Stimulated activated CD8-positive, alpha-beta memory T cell treated with anti-CD3 and anti-CD28 coated beads, Interleukin-15, amount 100 ng/mL, for 4 hours (primary cell): ENCODE measurements at places on chromosomes 5 and 9.

DNA sequence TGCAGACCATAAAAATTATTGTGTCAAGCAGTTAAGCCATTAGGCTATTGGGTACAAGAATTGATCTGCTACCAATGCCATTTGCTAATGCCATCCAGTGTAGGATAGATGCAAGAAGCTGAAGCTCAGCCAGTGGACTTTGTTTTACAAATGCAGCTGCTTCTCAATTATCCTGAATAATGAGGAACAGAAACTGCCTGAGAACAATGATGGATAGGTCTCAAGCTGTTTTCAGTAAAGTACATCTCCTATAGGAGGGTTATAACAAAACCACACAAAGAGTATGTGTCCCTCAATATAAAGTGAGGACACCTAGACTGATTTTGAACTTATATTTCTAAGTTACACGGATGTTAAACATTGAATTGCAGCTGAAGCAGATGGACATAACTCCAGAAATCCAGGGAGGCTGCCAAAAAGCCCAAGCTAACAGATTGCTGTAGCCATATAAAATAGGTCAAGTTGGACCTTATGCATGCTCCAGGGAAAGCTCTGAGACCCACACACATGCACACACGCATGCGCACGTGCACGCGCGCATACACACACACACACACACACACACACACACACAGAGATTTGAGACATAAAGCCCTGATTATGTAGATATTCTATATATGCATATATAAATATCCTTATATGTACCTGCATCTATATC lies 482.7 kb upstream of the CD180 start:
- no peak for DNase-seq

- DNase-seq, result no peak
Measured at GRCh38 chr5:72166070-72166979, 59.0 kb downstream of the MAP1B start.

DNA sequence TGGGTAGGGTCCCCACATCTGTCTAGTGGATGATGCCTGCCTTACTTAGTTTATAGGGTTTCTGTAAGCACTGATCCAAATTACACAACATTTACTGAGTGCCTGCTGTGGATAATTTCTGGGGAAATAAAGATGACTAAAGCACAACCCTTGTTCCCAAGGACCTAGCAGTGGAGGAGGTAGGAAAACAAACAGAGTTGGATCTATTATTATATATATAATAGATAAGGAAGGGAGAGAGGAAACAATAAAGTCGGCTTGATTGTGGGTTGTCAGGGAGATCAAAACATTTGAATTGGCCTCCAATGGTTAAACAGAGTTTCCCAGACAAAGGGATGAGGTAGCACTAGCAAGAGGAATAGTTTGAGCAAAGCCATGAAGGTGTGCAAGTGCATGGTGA lies 14.0 kb downstream of the IL33 start:
- DNase-seq, result no peak

DNA sequence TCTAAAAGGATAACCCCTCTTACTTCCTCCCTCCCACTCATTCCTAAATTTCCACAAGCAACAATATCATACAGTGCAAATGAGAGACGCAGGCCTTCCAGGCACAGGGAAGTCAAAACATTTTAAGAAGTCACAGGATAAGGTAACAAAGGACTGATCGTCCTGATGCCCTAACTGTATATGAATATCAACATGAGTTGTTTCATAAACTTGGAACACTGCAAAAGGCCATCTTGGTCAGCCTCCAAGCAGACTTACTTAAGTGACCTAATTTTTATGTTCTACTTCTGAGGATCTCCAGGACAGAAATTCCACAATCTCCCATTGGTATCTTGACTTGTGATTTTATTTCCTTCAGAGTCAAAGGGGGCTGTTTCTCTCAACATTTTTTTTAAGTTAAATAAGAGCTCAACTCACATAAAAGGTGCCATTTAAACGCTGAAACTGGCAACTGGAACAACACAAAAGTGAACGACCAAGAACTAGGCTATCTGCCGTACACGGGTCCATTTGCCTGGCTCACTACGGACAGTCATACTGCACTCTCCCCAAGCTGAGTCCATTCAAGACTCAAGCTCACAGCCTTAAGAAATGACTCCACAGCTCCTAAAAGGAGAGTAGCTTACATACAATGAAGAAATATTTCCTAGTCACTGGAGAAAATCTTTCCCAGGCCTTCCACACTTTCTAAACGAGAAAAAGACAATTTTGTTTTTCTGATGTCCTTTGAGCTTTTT lies 71.3 kb downstream of the LHFPL2 start:
- no peak for DNase-seq

- no peak for DNase-seq
Measured at GRCh38 chr5:14246350-14247053, 103.4 kb downstream of the TRIO start.

- DNase-seq, result no peak
Measured at GRCh38 chr9:81321551-81321950, 367.8 kb downstream of the TLE1 start.

DNA sequence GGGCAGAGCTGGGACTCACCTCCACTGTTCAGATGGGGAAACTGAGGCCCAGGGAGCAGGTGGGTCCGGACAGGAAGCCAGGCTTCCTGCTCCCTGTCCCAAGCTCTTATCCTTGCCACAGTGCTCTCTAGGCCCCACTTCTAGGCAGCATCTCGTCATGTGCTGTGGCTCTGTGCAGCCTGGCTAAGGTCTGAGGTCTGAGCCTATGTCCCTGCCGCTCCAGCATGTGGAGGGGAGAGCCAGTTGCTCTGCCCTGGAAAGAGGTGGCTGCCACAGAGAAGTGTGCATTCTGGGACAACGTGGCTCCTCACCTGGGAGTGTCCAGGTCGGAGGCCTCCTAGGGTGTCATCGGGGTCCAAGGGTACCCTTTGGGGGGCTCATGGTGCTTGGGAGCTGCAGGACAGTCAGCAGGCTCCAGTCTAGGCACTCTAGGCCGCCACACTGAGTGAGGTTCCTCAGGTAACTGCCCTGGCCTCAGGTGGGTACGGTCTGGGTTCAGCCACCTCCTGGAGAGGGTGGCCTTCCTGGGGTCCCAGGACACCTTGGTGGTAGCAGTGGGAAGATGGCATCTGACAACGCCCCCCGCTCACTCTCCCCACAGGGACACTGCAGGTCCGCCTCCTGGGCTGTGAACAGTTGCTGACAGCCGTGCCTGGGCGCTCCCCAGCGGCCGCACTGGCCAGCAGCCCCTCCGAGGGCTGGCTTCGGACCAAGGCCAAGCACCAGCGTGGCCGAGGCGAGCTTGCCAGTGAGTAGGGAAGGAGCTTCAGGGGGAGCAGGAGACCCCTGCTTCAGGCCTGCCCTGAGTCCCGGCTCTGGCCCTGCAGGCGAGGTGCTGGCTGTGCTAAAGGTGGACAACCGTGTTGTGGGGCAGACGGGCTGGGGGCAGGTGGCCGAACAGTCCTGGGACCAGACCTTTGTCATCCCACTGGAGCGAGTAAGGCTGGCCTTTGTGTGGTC lies 10.4 kb downstream of the PKN3 start:
- DNase-seq, result no peak

DNA sequence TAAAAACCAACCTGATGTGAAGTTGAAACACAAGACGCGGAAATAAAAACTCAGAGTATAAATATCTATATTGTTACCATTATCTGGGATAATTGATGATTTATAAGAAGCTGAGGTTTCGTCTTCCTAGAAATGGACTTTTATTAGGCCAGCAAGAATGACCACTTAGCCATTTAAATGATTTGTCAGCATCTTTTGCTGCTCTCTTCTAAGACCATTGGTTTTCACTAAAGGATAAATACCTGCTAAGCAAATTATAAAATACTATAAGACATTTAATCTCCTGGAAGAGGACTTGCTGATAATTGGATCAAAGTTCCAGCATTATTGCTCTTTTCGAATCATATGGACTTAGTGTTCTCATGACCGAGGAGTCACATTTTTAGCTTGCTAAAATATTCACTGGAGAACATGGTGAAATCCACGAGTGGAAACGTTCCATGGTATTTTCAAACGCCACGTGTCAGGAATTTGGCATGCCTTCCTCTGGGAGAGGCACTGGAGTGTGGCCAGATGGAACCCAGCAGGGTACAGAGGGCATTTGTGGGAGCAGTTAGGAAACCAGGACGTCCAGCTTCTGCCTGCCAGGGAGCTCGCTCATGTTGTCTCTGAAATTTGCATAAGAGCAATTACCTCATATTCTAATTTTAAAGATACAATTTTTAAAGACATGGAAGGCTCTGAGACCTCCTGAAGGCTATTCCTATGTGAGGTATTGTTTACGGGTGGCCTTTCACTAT lies 43.1 kb downstream of the TNFAIP8 start:
- DNase-seq, result no peak

DNA sequence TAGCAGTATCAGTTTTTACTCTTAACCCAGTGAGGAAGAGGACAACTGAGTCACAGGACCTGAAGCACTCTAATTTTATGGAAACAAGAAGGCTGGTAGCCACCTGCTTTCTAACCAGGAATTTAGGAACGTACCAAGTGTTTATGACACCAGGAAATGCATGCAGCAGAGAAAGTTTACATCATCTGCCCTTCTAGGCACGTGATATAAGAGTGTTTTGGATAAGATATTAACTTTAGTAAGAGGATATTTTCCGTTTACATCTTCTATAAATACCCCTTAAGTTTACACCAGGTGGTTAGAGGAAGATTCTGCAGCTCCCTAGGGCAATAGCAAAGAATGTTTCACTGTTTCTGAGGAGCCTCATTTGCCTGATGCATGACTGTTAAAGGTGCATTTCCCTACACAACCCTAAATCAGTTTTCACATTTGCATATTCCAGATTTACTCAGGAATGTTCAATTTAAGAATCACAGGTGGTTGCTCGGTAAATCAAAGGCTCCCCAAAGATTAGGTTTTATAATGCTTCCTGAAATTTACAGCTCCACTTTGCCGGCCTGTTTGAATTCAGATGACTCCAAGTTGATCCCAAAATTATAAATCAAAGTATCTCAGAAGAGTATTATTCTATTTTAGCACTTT lies 1.8 kb downstream of the TSC1 start:
- no peak for DNase-seq

GRCh38 chr9:114501796-114502682 lies 3.2 kb downstream of the WHRN start:
- DNase-seq, result no peak

DNA sequence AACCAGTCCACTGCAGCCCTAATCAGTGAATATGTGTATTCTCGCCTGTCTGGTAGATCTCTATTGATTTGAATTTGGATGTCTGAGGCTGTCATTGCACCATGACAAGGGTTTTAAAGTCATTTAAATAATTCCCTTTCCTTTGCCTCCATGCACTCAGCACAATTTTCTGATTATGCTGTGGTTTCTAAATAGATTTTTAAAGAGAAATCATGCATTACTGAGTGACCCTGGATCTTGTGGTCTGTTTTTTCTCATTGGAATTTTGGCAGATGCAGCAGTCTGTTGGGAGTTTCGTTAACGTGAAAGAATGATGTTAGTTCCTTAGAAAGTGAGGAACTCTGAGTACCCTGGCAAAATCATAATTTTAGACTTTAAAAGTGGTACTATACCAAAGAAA lies 396.0 kb downstream of the LRRC70 start:
- no peak for DNase-seq

DNA sequence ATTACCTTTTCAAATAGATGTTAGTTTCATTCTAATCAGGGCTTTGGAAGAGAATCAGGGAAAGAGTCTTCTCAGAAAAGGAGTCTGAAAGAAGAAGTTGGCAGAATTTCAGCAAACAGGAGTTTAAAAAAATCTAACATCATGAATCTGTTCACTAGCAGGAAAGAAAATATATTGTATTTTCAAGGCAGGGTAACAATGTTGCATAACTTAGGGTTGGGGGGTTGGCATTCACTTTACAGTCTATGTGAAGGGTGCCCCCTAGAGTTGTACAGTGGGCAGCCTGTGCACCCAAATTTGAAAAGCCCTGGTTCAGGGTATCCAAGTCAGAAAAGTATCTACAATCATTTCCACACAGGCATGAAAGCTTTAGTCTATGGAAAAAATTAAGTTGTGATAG lies 348.4 kb upstream of the SLC30A5 start:
- DNase-seq, result no peak

GRCh38 chr9:21852754-21853153 lies 50.3 kb downstream of the MTAP start:
- no peak for DNase-seq

- DNase-seq, result no peak
Measured at GRCh38 chr9:91178281-91179236, 183.2 kb downstream of the AUH start.

- no peak for DNase-seq
Measured at GRCh38 chr9:126205265-126205664, 121.4 kb upstream of the MVB12B start.

GRCh38 chr5:37696190-37697021 lies 143.4 kb downstream of the GDNF start:
- no peak for DNase-seq

- DNase-seq, result no peak
Measured at GRCh38 chr5:142221091-142221860, 103.5 kb downstream of the SPRY4 start.

- no peak for DNase-seq
Measured at GRCh38 chr5:22709743-22710142, 143.4 kb downstream of the CDH12 start.

- no peak for DNase-seq
Measured at GRCh38 chr5:133480366-133480765, 132.0 kb downstream of the FSTL4 start.

- no peak for DNase-seq
Measured at GRCh38 chr5:167796672-167797071, 494.8 kb upstream of the WWC1 start.

DNA sequence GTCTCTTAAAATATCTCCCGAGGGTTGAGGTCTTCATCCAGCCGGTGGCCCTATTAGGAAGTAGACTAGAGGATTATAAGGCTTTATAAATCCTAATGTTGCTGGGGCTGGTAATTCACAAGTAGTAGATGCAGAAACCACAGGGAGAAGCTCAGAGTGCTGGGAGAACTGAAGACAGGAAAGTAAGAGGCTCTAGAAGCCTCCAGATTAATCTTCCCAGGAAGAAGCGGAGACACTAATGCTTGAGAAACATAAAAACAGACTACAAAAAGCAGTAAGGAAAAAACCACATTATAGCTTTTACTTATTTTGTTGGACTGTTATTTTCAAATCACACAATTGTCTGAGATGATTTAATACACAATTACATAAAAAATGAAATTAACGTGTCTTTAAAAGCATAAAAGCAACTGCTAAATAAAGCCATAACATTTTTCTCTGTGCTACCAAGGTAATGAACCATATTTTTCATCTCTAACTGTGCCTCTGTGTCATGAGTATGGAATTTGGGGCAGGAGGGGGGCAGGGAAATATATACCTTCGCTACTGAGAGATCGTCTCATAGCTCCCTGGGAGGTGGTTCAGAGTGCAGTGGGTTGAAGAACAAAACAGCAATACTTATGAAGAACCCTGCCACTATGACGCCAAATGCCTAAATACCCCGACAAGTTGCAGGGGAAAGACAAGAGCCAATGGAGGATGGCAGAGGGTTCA lies 806.2 kb upstream of the WWC1 start:
- no peak for DNase-seq
